Cerebellum (tissue), 4 donors: ENCODE measurements at places on chromosomes 3 and 15.

GRCh38 chr3:58874795-58875194, 175.0 kb downstream of the CFAP20DC start:
- no peak for DNase-seq

- peak; percentile 29 for DNase-seq
Measured at GRCh38 chr15:43134157-43134635, 810 bp downstream of the TMEM62 start.

- no peak for DNase-seq
Measured at GRCh38 chr15:83250781-83251180, 33.7 kb downstream of the BNC1 start.

DNA sequence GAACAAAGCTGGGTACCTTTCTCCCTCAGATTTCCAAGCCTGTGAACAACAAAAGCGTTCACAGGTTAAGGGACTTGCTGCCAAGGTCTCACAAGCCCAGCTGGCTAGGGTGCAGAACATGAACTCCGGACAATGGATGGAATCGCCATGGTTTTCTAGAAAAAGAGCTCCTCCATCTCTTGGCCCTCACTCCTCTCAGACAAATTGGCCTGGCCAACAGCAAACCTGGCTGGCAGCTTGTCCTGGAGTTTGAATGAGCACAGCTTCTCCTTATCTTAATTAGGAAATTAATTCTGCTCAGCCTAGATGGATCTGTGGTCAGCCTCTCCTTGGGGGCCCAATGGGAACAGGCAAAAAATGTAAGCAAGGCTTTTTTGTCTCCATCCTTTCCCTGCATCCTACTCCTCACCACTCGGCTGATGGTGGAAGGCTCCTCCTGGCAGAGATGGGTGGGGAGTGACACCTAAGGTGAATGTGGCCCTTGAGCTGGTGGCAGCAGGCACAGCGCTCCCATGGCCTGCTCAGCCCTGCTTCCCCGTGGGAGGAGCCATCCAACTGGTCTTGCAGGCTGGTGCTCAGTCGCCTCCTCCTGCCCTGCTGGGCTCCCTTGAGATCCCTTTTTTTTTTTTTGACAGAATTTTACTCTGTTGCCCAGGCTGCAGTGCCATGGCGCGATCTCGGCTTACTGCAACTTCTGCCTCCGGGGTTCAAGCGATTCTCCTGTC, 5.8 kb downstream of the KLHL25 start:
- DNase-seq, result peak; percentile 72

DNA sequence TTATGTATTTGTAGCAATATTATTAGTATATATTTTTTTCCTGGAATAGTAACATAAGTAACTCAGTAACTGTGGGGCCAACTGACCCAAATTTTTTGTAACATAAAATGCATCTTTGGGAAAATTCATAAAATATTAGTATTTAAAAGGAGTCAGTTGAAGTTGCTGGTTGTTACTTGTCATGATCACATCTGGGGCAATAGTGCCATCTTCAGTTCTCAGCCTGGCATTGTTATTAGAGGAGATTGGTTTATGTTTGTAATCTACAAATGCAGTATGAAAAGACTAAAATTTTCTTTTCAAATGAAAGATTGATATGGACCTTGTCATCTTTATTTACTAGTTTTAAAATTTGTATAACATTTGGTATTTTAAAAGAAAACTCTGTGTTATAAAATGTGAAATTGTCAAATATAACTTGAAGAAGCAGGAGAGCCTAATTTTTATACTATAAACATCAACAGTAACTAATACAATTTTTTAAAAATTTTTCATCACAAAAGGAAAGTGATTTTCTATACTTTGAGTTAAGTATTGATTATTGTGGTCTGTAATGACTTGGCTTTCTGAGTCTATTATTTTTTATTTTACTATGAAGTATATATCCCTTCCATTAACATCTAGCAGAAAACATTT, 38.8 kb upstream of the MLF1 start:
- peak; percentile 4 for DNase-seq

DNA sequence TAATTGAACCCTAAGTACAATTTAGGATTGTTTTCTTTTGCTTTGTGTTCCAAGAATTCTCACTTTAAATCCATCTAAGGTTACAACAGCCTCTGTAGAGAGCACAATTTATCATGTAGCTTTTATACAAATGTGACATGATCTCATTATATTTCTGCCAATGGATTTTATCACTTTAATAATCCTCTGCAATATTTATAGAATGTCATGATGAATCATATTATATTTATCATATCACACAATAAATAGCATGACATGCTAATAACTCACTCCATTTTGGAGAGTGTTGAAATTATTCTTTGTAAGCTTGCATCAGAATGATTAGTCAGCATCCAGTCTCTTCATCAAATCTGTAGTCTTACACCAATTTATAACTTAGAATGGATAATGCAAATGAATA, 280.6 kb upstream of the ZNF717 start:
- no peak for DNase-seq
